ENCODE measurements at places on chromosomes 16 and 17.

GRCh38 chr16:86994651-86995171, 322.5 kb downstream of the C16orf95 start:
- no peak for DNase-seq

- no peak for DNase-seq
These were observed 314.3 kb downstream of the RBFOX1 start for GRCh38 chr16:7646821-7647500.

DNA sequence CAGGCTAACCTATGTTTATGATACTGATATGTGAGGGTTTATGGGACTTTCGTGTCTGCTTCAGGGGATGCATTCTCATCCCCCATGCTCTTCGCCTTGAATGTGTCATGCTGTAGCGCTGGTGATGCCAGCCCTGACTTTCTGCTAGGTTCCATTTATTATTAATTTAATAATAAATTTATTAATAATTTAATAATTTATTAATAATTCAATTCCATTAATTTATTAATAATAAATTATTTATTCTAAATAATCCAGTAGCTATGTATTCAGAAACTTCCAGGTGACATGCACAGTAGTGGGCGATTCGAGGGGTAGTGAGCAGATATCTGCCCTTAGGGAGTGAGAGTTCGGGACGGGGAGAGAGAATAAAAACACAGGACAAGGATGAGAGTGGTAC, 49.8 kb downstream of the SHISA6 start:
- DNase-seq = no peak

- DNase-seq = no peak
These were observed 17.9 kb downstream of the KPNA2 start for GRCh38 chr17:68053231-68054013.

GRCh38 chr16:366476-366875, 3.9 kb downstream of the MRPL28 start:
- no peak for DNase-seq

DNA sequence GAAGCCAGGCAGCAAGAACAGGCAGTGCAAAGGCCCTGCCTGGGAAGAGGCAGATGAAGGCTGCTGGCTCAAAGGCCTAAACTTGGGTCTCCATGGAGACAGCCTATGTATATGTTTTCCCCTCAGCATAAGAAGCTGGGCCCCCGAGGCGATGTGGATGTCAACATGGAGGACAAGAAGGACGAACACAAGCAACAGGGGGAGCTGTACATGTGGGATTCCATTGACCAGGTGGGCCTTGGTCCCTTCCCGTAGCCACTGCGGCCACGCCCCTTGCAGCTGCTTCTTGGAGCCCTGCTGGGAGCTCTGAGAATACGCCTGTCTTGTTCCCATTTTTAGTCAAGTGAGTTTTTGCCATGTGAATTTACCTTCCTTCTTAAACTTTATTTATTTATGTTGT, 106.0 kb downstream of the SDR42E1 start:
- peak; percentile 31 for DNase-seq

- DNase-seq = no peak
These were observed 49.5 kb upstream of the MEAK7 start for GRCh38 chr16:84553873-84554399.

- DNase-seq = peak; percentile 22
These were observed 85.7 kb downstream of the CDYL2 start for GRCh38 chr16:80718480-80719220.

DNA sequence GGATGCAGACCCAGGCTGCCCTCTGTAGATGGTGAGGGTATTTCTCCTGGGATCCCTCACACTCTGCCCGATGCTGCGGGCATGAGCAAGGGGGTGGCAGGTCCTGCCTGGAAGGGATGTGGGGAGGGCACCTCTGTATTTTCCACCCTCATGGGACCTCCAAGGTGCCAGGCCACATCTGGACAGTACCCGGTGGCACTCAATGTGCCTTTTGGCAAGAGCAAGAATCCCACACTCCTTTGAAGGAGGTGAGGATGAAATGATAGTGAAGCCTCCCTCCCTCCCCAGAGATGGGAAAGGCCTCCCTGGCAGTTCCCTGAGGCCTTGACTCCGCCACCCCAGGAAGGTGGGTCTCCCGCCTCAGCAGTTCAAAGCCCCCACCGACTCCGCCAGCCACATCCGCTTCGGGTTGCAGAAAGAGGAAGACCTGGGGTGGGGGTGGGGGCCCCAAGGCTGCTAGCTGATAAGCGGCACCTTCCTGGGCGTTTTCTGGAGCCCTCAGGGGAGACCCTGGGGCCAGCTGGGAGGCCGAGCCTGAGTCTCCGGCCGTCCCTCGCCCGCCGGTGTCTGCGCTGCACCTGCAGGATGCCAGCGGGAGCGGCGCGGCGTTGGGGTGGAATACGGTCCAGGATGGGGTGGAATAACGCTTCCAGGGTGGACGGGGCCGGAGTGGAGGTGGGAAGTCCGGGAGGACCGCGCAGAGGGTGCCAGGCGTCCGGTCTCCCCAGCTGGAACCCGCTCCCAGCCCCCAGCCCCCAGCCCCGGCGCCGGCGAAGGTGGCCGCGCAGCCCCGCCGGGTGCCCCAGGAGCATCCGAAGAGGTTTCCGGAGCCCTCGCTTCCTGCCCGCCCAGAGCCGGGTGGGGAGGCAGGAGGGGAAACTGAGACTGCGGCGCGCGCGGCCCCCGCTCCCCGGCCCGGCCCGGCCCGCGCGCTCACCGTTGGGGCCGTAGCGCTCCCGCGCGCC, 718 bp downstream of the ATP2A3 start:
- DNase-seq = peak; percentile 54

DNA sequence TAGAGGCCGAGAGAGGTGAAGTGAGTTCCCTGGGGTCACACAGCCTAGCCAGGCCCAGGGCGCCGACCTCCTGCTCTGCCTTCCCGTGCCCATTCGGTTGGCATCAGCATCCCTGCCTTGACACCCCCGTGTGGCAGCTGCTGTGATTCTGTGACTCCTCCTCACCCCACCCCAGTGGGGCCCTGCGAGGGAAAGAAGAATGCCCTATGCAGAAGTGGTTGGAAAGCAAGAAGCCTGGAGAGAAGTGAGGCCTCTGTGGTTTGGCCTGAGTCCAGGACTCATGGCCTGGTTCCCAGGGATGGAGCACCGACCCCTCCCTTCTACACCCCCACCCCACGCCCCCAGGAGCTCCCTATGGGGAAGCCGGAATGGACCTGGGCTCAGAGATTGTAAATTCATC, 296.2 kb downstream of the SEC14L1 start:
- DNase-seq = no peak

- peak; percentile 30 for DNase-seq
These were observed 46.4 kb downstream of the SLC47A1 start for GRCh38 chr17:19579867-19580565.

DNA sequence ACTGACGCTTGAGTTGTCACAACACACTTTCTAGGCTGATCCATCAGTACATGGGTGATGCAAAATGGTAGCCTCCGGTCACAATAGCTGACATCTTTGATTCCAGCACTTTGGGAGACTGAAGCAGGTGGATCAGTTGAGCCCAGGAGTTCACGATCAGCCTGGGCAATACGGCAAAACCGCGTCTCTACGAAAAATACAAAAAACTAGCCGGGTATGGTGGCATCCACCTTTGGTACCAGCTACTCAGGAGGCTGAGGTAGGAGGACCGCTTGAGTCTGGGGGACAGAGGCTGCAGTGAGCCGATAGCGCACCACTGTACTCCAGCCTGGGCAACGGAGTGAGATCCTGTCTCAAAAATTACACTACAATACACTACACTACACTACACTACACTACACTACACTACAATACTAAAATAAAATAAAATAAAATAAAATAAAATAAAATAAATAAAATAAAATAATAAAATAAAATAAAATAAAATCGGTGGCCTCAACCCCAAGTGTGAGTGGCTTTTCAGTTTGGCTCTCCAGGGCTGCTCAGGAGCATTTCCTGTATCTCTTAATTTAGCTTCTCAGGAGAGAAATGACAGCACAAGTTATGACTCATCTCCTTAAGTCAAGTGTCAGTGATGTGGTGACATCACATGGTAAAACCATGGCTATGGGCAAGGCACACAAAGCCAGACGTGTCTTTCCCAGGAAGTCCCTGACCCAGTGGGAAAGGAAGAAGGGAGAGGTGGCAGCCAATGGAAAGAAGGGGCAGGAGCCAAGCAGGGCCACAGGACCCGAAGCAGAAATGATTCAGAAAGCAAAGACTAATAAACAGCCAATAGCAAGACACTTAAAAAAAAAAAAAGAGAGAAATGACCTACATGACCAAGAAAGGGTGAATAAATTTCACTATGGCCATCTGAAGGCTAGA, 75.3 kb upstream of the TBC1D3K start:
- no peak for DNase-seq

- peak; percentile 76 for DNase-seq
These were observed 1.2 kb upstream of the TCAP start for GRCh38 chr17:39663688-39664580.

DNA sequence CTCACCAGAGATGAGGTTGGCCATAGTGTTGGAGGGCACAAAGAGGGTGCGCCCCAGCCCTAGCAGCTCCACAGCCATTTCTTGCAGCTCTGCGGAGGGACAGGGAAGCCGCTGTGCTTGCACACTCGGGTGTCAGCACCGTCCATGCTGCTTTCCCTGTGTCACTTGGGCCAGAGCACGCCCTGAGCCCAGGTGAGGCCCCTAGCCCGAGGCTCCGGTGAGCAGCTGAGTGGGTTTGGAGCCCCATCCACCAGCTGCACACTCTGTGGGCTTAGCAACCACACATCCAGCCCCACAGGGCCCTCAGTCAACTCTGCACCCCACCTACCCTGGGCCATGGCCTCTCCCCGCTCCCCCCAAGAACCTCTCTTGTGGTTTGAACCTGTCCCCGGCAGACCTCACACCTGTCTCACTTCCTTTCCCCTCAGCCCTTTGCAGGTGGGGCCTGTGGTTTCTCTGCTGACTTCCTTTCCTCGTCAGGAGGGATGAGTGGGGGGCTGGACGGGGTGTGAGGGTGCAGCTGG, 20.7 kb downstream of the TMEM235 start:
- no peak for DNase-seq

- DNase-seq = no peak
These were observed 20.8 kb downstream of the ZNRF1 start for GRCh38 chr16:75019586-75019985.

GRCh38 chr17:66343531-66344078, 41.2 kb downstream of the PRKCA start:
- no peak for DNase-seq

GRCh38 chr17:3043737-3044365, 19.6 kb downstream of the OR1D5 start:
- peak; percentile 61 for DNase-seq

DNA sequence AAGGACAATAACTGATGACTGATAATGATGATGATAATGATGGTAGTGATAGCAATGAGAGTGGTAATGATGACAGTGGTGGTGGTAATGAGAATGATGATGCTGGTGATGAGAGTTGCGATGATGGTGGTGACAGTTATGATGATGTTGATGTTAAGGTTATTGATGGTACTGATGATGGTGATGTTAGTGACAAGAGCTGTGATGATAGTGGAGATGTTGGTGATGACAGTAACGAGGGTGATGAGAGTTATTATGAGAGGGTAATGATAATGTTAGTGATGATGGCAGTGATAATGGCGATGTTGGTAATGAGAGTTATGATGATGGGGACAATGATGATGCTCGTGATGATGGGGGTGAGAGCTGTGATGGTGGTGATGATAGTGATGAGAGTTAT, 13.2 kb upstream of the TMEM132E start:
- no peak for DNase-seq

- DNase-seq = no peak
These were observed 6.0 kb upstream of the AQP8 start for GRCh38 chr16:25210758-25211157.

- peak; percentile 40 for DNase-seq
These were observed 16.4 kb downstream of the CDK5RAP3 start for GRCh38 chr17:47987240-47987835.

DNA sequence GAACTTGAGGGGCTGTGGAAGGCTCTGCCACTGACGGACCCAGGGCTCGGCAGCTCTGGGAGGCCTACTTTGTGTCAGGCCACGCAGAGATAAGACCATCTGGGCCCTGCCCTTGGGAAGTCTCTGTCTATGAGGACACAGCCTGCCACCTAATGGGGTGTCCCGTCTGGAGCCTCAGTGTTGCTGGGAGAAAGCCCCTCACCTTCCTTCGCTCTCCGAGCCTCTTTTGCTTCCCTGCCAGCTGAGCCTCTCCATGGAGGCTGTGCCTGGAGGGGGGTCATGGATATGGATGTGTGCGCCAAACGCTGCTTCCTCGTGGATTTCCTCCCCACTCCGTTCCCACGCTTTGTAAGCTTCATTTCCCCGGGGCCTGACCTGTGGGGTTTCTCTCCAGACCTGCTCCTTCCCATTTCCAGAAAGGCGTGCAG, 228.8 kb downstream of the SEC14L1 start:
- no peak for DNase-seq

- peak; percentile 42 for DNase-seq
These were observed 633 bp downstream of the CDR2 start for GRCh38 chr16:22373662-22374310.
